ENCODE measurements at places on chromosomes 1 and 21.

DNA sequence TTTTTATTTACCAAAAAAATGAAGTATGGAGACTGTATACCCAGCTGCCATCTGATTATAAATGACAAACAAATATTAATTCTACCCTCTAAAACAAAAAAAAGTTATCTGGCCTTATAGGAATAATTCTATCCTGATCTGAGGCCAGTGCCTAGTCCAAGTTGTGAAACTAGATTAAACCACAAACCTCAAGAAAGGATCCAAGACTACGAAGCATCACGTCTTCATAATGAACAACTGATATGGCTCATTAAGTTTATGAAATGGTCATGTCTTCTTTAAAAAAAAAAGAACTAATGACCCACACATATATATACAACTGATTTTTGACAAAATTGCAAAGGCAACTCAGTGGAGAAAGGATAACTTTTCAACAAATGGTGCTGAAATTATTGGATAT lies 32.4 kb upstream of the CTTNBP2NL start:
- no peak for DNase-seq

DNA sequence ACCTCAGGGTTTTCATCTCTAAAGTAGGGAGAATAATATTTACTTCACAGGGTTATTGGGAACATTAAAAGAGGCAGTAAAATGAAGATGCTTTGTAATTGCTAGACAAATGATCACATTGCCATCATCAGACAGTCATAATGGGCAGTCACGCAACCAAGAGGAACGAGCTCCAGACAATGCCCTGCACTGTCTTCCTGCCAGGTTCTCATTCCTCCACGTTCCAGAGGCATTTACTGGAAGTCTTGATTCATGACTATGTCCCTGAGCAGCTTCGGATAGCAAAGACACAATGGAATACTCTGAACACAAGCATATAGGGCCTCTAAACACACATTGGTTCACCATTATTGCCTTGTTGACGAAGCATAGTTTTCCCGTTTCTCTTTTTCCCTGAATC lies 389.7 kb downstream of the NTNG1 start:
- DNase-seq, result no peak

DNA sequence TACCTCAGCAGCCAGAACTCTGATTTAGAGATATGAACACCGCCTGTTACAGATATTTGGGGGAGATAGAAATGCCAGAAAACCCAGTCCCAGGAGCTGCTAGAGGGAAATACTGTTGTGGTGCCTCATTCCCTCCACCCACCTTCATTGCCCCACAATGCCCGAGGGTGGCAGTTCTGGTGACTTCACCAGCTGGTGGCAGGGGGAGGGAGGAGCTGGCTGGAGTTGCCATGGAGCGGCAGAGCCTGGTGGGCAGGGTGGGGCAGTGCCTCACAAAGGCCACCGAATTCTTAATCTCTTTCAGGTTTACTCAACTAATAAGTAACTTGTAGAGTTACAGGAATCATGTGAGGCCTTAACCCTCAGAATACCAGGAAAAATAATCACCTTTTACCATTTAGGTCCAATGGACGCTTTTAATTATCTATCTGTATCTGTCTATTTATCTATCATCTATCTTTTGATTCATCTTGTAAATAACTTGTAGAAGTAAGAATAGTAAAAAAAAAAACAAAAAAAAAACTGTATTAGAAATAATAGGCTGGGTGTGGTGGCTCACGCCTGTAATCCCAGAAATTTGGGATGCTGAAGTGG lies 11.7 kb upstream of the S100A11 start:
- no peak for DNase-seq

DNA sequence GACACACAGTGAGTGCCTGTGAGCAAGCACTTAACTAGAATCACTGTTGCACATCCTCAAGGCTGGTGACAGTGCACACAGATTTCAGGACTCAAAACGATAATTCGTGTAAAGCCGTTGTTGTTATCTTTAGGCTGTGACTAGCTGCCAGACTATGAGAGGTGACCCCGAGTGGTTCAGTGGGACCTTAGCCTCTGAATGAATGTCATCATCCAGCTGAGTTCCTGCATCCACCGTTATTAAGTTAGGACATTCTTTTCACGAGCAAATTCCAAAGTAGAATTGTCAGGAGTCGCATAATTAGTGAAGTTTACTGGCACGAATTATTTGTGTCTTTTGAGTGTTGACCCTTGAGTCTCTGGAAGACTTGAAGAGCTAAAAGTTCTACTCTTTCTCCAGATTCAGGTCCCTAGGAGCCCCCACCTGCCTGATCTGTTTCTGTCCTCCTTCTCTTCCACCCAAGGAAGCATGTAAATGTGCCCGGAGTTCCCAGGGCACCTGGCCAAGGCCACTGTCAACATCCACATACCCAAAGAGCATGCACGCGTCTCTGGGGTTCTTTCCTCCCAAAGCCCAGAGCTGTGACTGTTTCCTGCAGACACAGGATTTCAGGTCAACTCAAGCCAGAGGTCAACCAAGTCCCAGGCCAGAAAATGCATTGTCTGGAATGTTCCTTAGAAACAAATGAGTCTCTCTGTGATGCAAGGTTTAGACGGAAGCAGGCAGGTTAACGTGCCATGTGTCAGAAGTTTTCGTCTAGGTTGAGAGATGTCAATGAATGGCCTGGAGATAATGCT lies 207.2 kb downstream of the TOMM20 start:
- no peak for DNase-seq

DNA sequence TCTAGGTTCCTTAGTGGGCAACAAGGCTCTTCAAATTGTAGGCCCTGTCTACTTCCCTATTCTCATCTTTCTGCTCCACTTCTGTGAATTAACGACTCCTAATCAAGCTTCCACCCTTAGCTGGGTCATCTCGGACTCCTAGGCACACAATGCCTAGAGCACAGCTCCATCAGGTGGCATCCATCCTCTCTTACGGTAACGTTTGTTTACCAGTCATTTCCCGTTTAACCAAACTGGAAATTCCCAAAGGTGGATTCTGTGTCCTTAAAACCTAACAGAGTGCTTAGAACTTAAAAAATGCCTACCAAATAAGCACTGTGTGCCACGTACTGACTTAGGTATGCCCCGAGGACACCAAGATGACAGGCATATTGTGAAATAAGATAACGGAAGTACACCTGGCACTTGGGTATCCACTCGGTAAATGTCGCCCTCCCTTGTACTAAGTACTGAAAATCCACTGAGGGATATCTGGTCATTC lies 1.5 kb downstream of the PARP1 start:
- DNase-seq, result no peak

GRCh38 chr1:157438613-157439012 lies 113.7 kb downstream of the FCRL5 start:
- peak; percentile 11 for DNase-seq

GRCh38 chr1:197269053-197269452 lies 1.0 kb downstream of the CRB1 start:
- DNase-seq, result no peak

- DNase-seq, result no peak
These were observed 72.9 kb downstream of the SKI start for GRCh38 chr1:2300851-2301606.

DNA sequence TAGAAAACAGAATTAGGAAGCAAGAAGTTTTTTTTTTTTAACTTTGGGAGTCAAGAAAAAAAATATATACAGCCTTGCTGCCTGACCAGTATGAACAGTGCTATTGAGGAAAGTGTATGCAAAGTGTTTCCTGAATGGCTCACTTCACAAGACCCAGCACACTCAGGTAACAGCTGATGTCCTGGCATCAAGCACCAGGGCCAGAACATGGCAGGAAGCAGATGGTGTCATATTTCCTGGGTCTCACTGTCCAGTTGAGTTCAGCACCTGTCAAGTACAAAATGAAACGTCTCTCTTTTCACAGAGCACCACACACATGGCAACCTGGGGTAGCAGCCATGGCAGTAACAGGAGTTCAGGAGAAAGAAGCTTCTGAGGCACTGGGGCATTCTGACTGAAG lies 372.3 kb downstream of the TTLL7 start:
- peak; percentile 59 for DNase-seq

- no peak for DNase-seq
These were observed 5.0 kb downstream of the STX12 start for GRCh38 chr1:27778056-27778455.

GRCh38 chr1:28781305-28781704 lies 30.7 kb upstream of the OPRD1 start:
- no peak for DNase-seq

DNA sequence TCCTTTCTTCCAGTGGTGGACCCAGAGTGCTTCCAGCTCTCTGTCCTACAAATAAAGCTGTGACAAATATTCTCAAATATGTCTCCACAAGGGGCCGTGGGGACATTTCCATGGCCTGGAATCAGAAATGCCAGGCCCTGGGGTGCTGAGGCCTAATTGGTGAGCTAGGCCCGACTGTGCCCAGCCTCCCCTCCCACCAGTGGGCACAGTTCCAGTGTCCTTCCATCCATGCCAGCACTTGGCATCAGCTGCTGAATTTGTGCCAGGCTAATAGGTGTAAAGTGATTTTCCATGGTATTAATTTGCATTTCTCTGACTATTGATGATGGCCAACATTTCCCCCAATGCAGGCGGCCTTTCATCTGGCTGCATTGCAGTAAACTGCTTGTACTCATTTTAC lies 48.5 kb upstream of the B3GALT5 start:
- DNase-seq, result no peak

- DNase-seq, result peak; percentile 31
These were observed 22.2 kb upstream of the SPATA6 start for GRCh38 chr1:48493970-48494769.

DNA sequence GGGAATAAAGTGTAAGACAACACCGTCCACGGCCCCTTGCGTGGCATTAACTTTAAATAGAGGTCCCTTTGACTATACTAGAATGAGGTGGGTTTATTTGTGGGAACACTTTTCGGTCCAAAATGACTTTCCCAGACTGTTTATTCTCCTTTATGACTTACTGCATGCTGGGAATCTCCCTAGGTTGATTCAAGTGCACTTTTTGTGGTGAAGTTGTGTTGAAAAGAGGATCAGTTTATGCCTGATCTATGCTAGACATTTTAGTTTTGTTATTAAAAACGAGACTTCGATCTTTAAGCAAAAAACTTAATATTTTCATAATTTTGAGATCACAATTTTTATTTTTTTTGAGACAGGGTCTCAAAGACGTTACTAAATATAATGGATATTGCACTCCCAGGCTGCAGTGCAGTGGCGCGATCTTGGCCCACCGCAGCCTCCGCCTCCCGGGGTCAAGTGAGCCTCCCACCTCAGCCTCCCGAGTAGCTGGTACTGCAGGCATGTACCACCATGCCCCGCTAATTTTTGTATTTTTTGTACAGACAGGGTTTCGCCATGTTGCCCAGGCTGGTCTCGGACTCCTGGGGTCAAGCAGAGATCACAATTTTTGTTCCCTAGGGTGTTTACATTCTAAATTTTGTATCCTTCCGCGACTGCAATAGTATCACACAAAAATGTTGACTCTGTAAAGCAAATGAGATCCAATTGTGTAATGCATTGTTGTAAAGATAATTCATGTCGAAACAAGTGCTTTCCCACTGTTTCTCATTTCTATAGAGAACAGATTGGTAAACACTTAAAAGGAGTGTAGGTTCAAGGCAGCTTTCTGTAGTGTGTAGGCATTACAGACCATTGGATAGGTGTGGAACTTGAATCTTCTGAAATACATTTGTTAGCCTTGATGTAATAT lies 1.6 kb downstream of the CDC42 start:
- no peak for DNase-seq

DNA sequence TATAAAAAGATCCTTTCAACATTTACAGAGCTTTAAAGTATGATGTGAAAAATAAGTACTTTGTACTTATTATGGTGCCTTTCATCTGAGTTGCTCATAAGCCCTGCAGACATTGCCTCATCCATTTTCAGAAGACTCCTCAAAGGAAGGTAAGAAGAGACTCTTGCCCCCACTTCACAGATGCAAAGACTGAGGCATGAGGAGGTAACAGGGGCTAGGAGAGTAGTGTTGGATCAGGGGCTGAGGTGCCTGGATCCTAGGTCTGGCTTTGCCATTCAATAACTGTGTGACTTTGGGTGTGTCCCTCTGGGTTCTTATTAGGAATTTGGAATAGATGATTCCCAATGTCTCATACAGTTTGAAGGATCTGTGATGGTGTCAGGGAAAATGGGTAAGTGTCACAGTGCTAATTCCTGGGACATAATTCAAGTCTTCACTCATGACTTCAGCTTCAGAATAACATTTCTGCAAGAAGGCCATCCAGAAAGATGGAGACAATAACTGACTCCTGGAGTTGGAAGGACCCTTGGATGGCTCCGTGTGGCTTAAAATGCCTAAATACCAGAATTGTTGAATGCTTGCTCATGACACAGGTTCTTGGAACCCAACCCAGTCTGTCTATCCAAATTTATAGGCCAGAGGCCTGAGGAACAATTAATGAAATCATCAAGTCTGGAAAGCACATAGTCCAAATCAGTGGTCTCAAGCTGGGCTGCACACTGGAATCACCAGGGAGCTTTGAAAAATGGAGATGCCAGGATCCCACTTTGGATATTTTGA lies 93.1 kb upstream of the RUNX1 start:
- no peak for DNase-seq

- DNase-seq, result no peak
These were observed 60.3 kb upstream of the EXO1 start for GRCh38 chr1:241787691-241788090.

DNA sequence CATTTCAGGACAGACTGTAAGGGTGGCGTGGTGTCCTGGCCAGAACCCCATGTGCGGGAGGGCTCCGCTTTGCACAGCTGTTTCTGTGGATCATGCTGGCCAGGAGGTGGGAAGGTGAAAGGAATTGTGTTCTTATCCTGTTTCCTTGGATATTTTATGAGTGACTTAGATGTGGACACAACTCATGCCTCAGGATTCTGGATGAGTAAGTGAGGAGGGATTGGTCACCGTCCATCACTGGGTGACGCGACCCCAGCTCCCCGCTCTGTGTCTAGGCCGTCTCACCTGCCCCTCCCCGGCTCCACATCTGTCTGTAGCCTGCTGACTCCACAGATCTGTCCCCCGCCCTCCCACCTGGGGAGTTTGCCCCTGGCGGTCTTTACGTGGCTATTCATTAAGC lies 48.8 kb downstream of the PIK3CD start:
- no peak for DNase-seq

DNA sequence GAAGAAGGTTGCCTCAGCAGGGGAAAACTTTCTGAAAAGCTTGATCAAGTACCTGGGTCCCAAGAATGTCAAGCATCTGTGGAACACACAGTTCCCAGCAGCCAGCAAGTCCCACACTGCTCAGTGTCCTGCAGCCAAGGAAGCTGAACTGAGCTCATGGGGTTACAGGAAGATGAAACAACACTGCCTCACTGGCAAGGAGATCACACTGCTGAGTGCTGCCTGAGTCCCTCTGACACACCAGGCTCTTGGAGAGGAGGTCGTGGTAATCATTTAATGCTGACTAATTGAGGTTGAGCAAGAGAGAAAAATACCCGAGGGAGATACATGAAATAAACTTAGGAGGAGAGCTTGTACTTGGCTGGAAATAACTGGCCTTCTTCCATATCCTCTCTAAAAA lies 75.2 kb downstream of the MPZL1 start:
- no peak for DNase-seq

GRCh38 chr1:115694805-115695204 lies 53.0 kb downstream of the VANGL1 start:
- DNase-seq, result no peak

- no peak for DNase-seq
These were observed 21.8 kb downstream of the ADARB1 start for GRCh38 chr21:45096217-45096616.

All from LNCaP clone FGC (cell line).